NT2/D1 (cell line): ENCODE measurements at places on chromosomes 7 and 10.

DNA sequence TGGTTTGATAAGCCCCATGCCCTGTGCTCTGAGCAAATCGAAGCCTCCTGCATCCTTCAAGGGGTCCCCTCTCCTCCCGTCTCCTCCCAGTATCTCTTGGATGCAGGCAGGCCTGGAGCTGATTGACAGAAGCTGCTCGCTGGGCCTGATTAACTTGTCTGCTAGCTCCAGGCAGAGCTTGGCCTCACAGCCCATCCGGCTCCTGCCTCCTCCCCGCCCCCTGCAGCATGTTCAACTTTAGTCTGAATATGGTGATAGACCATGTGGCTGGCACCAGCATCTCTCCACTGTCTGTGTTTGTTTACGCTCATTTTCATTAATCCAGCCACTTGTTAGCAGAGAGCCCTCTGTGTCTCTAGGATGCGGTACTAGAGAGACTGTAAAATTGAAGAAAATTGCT lies 432.2 kb downstream of the DPP6 start:
- no peak for DNase-seq

GRCh38 chr10:42876476-42876875 lies 93.9 kb downstream of the BMS1 start:
- DNase-seq = no peak

DNA sequence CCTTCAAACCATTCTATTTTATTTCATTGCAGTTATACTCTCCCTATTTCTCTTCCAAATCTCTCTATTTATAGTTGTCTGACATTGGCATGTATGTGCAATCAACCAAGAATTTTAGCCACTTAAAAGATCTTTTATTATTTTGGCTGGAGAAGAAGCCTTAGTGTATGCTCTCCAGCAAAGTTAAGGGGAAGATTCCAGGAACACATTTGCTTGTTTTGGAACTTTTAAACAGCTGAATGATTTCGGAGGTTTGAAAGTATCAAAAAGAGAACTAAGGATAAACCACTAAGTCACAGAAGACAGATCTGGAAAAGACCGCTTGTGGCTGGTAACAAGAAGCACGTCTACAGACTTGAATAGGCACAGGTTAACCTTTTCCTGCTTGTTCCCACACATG lies 182.2 kb upstream of the FZD1 start:
- DNase-seq = no peak

DNA sequence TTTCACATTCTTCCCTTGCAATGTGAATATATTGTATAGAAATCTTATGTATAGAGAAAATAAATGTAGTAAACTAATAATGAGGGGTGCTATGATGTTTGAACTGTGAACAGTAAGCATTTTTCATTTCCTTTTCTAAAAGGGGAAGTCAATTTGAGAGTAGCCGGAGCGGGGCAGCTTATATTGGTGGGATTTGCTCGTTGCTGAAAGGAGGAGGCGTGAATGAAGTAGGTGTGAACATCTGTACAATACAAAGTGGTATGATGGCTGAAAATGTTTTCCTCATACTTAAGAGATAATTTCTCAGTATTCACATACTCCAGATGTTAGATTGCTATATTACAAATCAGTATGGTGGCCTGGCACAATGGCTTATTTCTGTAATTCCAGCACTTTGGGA lies 87.1 kb downstream of the SRI start:
- DNase-seq = no peak

DNA sequence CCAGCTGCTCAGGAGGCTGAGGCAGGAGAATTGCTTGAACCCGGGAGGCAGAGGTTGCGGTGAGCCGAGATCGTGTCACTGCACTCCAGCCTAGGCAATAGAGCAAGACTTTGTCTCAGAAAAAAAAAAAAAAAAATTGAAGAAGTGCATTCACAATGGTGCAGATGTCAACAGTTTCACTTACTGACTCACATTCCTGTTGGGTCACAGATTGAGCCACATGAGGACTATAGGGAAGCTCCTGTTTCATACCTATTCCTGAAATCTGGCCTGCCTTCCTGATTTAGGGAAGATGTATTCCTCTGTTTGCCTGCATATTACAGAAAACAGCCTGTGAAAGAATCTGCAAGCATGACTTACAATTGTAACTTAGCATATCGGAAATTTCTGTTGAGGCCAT lies 78.2 kb downstream of the AKR1C4 start:
- DNase-seq = no peak

GRCh38 chr10:27619329-27619728 lies 115.2 kb downstream of the RAB18 start:
- no peak for DNase-seq

- no peak for DNase-seq
These were observed 82.5 kb downstream of the COBL start for GRCh38 chr7:51234139-51234538.

DNA sequence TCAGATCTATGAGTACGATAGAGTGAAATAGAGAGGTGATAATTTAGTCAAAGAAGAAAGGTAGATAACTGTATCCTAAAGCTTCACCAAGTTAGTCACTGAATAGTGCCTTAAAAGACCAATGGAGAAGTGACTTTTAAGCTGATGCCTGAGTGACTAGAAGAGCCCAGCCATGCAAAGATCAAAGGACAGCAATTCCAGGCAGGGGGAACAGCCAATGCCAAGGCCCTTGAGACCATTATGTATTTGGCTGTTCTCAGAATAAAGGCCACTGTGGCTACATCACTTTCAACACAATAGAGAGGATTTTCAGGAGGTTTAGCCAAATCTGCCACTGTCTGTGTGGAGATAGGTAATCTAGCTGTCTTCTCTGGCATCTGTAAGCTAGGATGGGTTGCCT lies 17.8 kb downstream of the HDAC9 start:
- no peak for DNase-seq

DNA sequence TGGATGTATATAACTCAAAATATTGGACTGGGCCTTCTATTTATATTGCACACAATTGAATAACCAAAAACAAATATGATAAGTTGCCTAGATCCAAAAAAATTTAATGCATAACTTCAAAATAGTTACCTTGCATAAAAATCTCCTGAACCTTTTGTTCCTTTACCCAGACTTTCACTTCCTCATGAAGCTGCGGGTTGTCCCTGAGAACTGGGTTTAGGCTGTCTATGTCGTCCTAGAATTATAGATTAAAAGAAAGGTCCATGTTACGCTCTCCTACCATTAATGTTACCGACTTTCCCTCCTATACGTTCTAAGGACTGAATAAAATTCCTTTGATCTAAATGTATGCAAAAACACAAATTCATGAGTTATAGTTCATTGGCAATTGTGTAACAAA lies 86.6 kb downstream of the NRBF2 start:
- no peak for DNase-seq

DNA sequence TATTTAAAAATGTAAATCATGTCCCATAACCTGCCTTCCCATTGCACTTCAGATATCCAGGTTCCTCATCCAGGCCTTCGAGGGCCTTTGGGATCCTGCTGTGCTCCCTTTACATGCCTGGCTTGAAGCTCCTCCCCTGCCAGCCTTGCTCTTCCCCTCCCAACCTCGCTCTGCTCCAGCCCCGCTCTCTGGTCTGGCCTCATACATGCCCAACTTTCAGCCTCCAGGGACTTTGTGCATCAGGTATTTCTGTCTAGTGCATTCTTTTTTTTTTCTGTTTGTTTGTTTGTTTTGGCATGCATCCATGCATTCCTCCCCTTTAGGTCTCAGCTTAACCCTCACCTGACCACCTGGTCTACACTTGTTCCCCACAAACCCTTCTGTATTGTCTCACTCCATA lies 160.3 kb downstream of the SNX10 start:
- peak; percentile 32 for DNase-seq

DNA sequence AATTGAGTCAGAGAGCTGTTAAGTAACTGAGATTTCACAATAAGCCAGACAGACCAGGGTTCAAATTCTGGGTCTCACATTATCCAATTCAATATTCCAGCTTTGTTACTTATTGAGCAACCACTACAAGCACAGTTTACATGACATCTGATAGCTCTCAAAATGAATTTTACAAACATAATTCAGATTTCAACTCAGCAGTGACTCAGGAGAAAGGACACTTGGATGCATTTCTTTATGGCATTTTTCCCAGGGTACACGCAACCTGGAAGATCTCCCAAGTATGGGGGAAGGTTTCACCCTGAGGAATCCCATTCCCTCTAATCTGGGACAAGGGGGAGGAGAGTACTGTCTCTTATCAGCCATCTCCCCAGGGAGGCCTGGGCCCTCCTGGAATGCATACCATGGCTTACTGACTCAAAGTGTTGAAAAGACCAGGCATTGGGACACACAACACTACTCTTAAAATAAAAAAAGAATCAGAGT lies 102.4 kb downstream of the CFTR start:
- peak; percentile 15 for DNase-seq

DNA sequence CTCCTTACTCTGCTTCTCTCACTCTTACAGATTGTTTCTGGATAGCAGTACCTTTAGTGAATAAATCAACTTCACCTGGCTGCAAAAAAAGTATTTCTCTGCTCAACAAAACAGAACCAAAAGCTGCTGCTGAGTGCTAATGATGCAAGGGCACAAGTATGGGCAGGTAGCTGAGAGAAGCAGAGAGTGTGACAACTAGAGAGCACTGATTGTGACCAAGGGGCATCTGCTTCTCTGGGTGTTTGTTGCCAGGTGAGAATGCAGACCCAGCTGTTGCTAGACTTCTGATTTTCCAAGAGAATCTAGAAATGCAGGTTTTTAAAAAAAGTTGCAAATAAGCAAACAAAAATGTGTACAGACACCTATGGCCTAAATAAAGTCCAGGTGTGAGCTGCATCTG lies 25.3 kb upstream of the PPIF start:
- DNase-seq = no peak

- no peak for DNase-seq
These were observed 27.4 kb downstream of the OGDHL start for GRCh38 chr10:49734676-49735075.

DNA sequence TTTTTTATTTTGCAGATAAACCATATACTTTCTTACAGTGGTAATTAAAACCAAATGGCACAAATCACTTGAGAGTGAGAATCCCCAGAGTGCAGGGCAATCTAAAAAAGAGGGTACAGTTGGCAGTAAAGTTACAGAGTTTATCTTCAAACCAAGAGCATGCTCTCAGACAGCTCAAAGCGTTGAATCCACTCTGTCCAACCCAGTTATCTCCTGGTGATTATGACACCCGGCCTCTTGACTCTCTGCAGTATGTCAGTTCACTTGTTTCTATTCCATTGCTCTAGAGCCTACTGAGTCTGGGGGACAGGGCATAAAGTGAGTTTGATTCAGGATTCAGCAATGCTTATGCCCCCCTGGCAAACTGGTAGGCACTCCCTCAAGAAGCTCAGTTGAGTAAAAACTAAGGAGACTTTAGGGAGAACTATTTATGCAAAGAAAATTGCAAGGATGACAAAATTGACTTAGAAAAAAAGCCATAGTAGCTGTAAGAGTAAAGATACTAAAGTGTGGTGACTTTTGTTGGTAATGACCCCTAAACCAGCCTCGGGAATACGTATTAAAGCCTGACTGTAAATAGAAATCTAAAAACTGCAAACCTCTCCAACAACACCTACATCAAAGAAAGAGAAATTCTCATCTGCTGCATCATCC lies 55.5 kb downstream of the COL1A2 start:
- no peak for DNase-seq

DNA sequence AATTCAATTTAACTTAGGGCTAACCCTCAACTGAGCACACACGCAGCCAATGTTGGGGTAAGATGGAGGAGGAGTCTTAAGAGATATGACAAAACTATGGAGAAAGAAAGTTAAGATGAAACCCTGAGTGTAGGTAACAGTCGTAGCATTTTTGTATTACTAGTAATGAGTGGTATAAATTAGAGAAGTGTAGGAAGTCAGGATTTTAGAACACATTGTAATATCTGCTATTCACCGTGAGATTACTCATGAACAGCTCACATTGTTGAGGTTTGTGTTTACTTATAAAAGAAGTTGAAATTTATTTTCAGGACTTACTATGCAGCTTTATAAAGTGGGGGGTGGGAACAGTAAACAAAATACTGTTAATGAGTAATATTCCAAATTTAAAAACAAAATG lies 107.2 kb downstream of the ARHGAP21 start:
- no peak for DNase-seq

GRCh38 chr7:101961811-101962210 lies 144.4 kb downstream of the CUX1 start:
- no peak for DNase-seq

GRCh38 chr7:124251636-124252035 lies 218.8 kb upstream of the TMEM229A start:
- no peak for DNase-seq

GRCh38 chr10:13830385-13830784 lies 243.6 kb downstream of the PRPF18 start:
- no peak for DNase-seq

- no peak for DNase-seq
These were observed 17.5 kb downstream of the CFAP69 start for GRCh38 chr7:90262438-90262837.

DNA sequence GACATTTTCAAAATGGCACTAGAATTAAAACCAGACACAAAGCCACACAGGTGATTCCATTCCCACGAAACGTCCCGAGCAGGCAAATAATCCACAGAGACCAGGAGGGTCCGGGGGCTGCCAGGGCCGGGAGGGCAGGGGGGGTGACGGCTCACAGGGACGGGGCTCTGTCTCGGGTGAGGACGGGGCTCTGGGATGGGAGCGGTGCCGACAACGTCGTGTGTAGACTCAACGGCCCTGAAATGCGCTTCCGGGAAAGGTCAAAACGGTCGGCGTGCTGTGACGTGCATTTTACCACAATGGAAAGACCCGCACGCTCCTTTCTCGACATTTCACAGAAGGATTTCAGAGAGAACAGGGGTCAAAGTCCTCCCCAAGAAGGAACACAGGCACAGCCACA lies 63.3 kb upstream of the PDGFA start:
- no peak for DNase-seq

DNA sequence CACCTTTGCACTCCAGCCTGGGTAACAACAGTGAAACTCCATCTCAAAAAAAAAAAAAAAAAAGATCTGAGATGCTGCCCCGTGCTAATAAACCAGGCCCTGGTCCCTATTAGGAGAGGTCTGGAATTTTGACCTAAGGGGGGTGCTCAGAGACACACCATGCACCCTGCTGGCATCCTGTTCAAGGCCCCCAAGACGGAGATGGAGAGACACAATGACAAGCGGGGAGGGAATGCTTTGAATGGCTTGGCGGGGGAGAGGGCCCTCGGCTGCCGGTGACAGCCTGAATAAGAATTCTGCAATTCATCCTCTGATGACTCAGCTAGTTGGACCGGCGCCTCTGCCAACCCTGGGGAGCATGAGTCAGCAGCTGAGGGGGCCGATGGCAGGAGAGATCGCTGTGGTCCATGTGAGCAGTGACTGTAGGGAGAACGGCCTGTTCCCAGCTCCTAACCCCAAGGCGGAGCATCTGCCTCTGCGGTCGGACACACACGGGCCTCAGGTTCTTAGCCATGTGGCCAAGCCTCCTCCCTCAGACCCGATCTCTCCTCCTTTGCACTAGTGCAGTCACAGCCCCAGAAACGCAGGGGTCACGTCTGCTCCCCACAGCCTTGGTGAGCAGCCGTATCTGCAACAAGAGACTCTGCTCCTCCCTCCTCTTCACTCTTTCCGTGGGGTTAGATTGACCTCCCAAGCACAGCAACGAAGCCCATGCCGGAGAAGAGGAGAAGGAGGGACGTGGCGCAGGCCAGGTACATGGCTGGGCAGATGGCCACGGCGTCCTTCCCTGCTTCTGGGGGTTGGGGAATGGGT lies 14.9 kb downstream of the TRIM56 start:
- DNase-seq = peak; percentile 95
